ENCODE measurements at places on chromosomes 1 and 21.

- no peak for DNase-seq
These were observed 34.1 kb upstream of the C1orf21 start for GRCh38 chr1:184352776-184353175.

- no peak for DNase-seq
These were observed 18.8 kb downstream of the ADGRB2 start for GRCh38 chr1:31745096-31745945.

- no peak for DNase-seq
These were observed 55.0 kb downstream of the SLC35D1 start for GRCh38 chr1:66998972-66999371.

DNA sequence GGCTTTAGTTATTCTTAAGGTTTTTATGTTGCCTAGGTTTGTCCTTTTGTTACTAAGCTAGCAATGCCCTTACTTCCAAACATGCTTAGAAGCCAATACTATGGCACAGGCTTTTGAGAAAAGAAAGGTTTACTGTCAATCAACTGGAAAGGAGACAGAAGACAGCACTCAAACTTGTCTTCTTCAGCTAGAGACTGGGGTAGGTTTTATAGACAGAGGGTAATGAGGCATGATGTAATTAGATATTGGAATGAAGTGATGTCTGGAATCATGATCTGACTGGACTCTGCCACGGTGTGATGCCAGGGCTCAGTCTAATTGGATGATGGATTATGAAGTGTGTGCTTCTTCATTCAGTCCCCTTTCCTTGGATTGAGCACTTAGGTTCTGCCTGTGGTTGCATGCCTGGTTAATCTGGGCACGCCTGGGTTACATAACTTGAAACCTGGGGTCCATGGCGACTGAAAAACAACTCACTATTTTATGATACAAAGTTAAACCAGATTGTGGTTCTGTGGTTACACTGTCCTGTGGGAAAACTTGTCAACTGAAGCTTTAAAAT, 625.8 kb downstream of the BRINP3 start:
- DNase-seq, result no peak

- DNase-seq, result peak; percentile 33
These were observed 610 bp downstream of the WDR26 start for GRCh38 chr1:224433701-224434672.

GRCh38 chr1:41661428-41662060, 177.1 kb upstream of the EDN2 start:
- DNase-seq, result no peak

- DNase-seq, result no peak
These were observed 6.7 kb downstream of the ZBTB7B start for GRCh38 chr1:155009221-155009711.

GRCh38 chr1:234127026-234127671, 222.7 kb downstream of the SLC35F3 start:
- no peak for DNase-seq

DNA sequence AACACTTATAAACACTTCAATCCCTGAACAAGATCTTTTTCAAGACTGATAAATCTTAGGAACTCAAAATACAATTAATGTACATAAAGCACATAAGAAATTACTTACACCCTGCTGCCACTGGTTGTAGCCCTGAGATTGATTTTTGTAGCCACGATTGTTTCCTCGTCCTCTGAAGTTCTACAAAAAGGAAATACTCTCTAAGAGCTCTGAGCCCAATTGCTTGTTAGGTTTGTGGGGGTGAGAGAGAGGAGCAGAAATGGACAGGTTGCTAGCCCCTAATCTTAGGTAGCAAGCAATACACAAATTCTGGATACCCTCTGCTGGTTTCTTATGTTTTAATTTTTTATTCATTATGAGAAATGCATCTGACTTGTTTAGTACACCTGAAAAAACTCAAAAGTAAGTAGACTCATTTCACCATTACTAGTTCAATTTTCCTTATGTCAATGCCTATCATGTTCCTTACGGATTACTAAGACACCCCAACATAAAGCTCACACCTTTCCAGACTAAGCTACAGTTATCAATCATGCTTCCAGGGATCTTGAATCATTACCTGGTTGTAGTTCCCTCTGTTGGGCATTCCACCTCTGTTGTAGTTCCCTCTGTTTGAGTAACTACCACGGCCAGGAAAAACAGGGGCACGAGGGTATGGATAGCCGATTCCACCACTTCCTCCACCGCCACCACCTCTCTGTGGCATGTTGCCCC, 9.3 kb downstream of the HNRNPU start:
- no peak for DNase-seq

GRCh38 chr21:38645282-38645681, 147.0 kb upstream of the ERG start:
- DNase-seq, result no peak

GRCh38 chr21:26164311-26164710, 6.3 kb downstream of the APP start:
- DNase-seq, result no peak

- DNase-seq, result no peak
These were observed 51.1 kb downstream of the GLUL start for GRCh38 chr1:182340233-182341058.

DNA sequence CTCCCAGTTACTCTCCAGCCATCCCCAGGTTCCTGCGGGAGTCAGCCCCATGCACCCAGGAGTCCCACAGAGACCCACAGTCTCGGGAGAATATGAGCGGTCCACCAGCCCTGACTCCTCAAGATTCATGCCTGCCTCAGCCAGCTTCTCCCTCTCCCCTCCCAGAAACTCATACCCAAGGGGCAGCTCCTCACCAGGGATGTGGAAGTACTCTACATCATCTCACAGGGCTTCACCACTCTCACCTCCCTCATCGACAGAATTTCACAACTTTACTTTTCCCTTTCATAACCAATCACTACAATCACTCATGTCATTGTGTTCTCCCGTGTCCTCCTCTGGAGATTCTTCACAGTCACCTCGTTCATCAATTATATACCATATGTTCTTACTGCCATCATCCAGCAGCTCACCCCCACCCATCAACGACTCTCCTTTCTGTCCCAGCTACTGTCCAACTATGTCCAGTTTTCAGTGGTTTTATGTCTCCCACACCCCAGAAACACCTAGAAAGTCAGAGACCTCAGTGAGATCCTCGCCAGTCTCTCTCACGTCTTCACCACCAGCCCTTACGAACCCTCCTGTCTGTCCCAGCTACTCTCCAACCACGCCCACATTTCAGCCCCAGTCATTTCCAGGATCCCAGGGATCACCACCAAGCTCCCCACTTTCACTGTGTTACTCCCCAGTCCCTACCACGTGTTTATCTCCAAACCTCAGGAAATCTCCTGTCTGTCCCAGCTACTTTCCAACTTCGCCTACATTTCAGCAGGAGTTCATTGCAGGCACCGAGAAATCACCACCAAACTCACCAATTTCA, 1530.1 kb upstream of the TPTE start:
- no peak for DNase-seq

GRCh38 chr1:56450004-56450666, 129.2 kb downstream of the PLPP3 start:
- DNase-seq, result no peak

All from putamen (tissue), 1 donor.